ENCODE measurements at places on chromosomes 12 and 14. TPM values are rescaled to one million over a fixed set of nuclear protein-coding genes. Genes with fewer than 3 reads are reported as not detected.

GRCh38 chr12:54048406-54049093, 5.1 kb upstream of the HOXC4 start:
- no peak for DNase-seq

- no peak for DNase-seq
Observed at GRCh38 chr12:46522071-46522470, 149.5 kb upstream of the SLC38A2 start.

The MEG3 gene
- 1.3 TPM for total RNA-seq

The KRT78 gene
- total RNA-seq = not detected

The PIWIL1 gene
- total RNA-seq = not detected

GRCh38 chr14:31070431-31070830, 44.3 kb upstream of the STRN3 start:
- DNase-seq = no peak

DNA sequence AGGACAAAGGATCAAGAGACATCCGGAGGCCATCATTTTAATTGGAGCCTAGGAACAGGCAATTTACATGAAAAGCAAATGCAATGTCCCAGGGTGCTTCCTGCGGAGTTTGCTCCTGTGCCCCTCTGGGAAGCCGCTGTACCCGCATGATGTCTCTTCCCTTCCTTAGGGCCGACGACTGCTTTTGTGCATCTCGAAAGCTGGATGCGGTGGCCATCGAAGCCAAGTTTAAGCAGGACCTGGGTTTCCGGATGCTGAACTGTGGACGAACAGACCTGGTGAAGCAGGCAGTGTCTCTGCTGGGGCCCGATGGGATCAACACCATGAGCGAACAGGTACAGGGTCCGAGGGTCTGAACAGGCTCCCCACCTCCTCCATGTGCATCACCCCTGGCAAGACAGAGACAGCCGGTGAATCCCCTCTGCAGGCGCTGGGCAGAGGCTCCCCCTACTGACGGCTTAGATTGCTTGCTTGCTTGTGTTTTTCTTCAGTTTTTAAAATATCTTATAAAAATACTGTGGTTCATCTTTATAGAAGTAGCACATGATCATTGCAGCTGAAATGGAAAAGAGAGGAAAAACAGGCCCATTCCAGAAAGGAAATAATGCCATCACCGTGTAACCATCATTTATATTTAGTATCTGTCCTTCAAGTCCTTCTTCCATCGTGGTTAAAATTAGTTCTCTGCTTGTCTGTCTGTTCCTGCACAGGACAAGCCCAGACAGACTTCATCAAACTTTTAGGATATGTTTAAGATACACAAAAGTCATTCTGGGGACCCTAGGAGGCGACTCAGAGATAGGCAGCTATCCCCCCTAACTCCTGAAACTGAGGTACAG, 75.4 kb upstream of the PWP1 start:
- peak; percentile 62 for DNase-seq

DNA sequence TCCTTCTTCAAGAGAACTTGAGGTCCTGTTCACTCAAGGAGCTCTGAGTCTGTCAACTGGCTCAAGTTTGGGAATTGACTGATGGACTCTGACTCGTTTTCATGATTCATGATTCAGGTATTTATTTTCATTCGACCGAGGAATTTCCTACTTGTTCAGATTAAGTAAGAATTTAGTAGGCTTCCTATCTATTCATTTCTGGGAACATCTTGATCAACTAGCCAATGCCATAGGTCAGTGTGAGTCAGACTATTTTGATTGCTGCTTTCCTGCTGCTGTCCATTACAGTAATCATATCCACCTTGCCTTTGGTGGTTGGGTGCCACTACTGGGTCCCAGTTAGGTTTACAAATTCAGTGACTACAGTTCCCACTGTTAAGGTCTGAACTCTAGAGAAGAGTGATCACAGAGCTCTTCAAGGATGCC, 6.1 kb downstream of the FAM186A start:
- no peak for DNase-seq

- DNase-seq = no peak
Observed at GRCh38 chr12:2344885-2345284, 292.1 kb downstream of the CACNA1C start.

- no peak for DNase-seq
Observed at GRCh38 chr12:51953089-51953488, 1.6 kb downstream of the ACVR1B start.

DNA sequence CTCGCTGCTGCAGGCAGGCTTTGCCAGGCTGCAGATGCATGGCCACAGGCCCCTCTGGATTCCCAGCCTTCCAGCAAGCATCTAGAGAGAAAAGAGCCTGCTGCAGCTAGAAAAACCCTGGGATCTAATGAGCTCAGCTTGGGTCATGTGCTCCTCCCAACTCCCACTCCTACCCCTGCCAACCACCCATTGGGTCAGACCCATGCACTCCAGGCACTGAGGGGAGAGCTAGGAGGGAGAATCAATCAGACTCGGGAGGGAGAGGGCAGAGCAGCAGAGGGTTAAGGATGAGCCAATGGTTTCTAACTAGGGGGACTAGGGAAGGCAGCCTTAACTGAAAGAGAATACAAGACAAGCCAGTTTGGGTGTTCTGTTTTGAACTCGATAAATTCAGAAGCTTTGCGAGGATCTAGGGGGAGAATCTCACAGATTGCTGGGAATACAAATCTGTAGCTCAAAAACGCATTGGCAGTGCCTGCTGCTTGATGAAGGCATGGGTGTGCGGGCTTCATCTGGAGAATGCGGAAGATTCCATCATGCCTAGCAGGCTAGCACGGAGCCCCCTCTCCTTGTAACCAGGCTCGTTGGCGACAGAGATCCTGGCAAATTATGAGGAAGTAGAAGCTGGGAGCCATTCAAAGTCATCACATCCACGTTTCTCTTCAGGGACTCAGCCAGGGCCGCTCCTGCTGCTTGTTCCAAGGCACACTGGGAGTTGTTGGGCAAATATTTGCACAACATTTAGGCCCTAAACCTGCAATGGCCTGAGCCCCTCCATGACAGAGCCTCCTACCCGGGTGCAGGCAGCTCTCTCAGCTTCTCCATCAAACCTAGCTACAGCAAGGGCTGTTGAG, 56.4 kb downstream of the VCPKMT start:
- DNase-seq = no peak

GRCh38 chr14:100118396-100119011, 40.9 kb downstream of the DEGS2 start:
- no peak for DNase-seq

- peak; percentile 76 for DNase-seq
Observed at GRCh38 chr14:28608851-28609828, 157.4 kb upstream of the FOXG1 start.

The KSR2 gene
- 2.1 TPM for total RNA-seq

GRCh38 chr12:78622529-78623195, 241.9 kb upstream of the SYT1 start:
- DNase-seq = no peak
